ENCODE measurements at places on chromosomes 2 and 18.

DNA sequence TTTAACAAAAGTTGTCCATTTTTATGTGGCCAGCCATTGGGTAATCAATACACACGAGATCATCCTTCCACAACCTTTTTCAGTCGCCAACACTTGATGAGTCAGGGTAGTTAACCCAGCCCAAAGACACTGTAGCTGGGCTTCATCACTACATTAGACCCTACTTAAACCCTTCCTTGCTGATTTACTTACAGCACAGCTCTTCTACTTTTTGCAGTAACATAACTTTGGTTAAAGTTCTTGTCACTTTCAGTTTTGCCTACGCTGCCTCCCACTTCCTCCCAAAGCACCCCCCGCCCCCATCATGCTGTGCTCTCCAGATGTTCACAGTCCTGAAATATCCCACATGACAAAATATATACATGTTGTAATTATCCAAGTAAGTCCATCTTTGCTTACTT is 103.6 kb downstream of the CDK15 start:
- DNase-seq: no peak

- DNase-seq: peak; percentile 5
These were observed 562 bp downstream of the TWSG1 start for GRCh38 chr18:9334973-9335696.

GRCh38 chr2:176833671-176834070 is 378.9 kb upstream of the HNRNPA3 start:
- no peak for DNase-seq

GRCh38 chr18:48048251-48048650 is 117.8 kb upstream of the SMAD2 start:
- DNase-seq: no peak

- no peak for DNase-seq
These were observed 129.6 kb upstream of the SLC1A4 start for GRCh38 chr2:64859312-64860212.

DNA sequence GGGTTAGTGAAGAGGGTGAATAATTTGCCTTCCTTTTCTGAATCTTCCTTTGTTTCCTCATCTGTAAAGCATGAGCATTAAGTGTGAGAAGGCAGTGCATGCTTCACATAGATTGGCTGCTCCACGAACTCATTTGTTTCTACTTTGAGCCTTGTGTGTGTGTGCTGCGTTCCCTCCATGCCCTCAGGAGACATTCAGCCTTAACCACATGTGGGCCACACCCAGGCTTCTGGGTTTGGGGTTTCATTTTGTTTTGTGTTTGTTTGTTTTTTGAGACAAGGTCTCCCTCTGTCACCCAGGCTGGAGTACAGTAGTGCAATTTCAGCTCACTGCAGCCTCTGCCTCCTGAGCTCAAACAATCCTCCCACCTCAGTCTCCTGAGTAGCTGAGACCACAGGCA is 843.3 kb downstream of the GALR1 start:
- no peak for DNase-seq

GRCh38 chr18:10822456-10822855 is 296.6 kb downstream of the NAPG start:
- no peak for DNase-seq

GRCh38 chr18:59083136-59083818 is 56.4 kb upstream of the SEC11C start:
- no peak for DNase-seq

- no peak for DNase-seq
These were observed 30.7 kb downstream of the BIN1 start for GRCh38 chr2:127076290-127076689.

DNA sequence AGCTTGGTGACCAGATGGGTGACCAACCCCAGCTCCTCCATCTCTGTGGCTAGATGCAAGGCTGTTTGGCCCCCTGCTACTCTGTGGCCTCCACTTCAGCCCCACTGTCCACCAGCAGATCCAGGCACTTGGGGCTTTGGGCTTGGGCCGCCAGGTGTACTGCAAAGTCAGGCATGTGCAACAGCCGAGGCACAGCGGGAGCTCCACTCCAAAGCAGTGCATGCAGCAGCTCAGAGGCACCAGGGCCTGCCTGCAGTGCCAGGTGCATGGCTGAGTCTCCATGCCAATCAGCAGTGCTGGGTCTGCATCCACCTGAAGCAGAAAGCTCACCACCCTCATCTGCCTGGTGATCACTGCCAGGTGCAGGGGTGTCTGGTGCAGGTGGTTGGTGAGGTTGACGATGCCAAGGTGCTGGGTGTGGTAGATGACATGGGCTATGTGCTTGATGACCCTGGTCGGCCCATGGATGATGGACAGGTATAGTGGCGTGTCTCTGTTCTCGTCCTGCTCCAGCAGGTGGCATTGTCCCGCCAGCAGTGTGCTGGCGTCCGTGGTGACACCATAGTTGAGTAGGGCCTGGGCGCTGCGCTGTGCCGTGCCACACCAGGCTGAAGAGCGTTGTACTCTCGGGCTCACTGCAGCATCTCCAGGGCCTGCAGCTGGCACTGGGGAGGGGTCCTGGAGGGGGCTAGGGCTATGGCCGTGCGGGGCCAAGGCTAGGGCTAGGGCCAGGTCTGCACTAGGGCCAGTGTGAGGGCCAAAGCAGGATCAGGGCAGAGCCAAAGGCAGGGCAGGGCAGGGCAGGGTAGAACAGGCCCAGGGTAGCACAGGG is 1.0 kb upstream of the ANKRD62 start:
- DNase-seq: no peak

- no peak for DNase-seq
These were observed 95.5 kb downstream of the LTBP1 start for GRCh38 chr2:33042265-33042664.

- DNase-seq: no peak
These were observed 66.9 kb upstream of the MAP3K20 start for GRCh38 chr2:173008786-173009185.

DNA sequence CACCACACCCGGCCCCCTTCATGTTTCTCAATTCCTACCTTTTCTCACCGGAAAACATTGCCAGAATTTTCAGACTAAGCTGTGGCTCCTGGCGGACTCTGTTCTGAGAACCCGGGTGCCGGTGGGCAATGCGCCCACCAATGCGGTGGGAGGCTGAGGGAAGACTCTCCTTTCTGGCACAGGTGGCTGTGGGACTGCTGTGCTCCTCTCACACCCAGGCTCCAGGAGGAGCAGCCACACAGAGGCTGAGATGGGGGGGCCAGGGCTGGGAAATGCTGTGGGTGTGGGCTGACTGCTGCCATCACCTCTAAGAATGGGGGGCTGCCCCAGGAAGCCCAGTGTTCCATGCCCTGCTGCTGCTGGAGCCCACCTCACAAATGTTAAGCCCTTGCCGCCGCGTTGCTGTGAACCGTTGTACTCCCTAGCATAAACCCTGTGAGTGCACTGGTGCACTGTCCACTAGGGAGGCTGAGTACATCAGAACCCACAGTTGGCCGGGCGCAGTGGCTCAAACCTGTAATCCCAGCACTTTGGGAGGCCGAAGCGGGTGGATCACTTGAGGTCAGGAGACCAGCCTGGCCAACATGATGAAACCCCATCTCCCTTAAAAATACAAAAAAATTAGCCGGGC is 152.6 kb downstream of the LDLRAD4 start:
- no peak for DNase-seq

GRCh38 chr2:217787160-217787877 is 215.5 kb downstream of the TNS1 start:
- no peak for DNase-seq

DNA sequence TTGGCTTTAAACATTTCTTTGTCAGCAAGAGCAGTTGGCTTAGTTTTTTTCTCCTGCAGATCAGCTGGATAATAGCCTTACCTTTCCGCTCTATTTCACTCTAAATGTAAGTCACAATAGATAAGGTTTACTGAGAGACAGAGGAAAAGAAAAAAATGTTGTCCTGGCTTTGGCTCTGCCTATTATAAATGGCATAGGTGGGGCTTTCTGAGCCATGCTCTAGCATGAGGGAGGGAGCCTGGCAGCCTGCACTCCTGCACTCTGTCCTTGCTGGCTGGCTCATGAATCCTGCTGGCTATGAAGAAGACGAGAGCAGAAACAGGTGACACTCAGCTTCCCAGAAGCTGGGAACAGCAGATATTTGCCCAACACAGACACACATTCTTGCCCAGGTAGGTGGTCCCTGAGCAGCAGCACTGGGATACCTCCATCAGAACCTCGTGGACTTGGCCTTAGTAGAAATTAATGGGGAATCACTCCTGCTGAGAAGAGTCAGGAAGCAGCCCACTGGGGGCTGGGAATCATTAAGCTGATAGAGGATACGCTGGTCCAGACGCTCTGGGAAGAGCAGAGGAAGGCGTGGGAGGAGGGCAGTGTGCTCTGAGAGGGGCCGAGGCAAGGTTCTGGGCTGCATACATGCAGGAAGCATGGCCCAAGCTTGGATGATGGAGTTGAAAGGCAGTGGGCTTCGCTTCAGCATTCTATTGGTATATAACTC is 514.4 kb upstream of the HS6ST1 start:
- no peak for DNase-seq

DNA sequence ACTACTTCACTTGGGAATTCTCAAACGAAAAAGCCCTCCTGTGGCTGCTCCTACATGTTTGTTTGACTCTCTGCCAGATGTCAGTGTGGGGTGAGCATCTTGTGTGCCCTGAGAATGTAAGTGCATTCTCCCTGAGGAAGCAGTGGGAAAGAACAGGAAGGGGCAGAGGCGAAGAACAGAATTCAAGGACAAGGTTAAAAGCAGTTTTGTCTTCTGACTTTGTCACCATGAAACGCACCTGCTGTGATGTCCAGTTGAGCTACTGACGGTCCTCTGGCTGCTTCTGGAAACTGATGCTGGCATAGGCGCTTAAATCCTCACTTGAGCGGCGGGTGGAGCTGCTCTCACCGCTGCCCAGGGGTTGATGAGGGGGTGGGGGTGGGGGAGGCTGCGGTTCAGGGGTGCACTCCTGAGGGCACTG is 4.9 kb downstream of the IRS1 start:
- no peak for DNase-seq

- no peak for DNase-seq
These were observed 15.9 kb downstream of the GATA6 start for GRCh38 chr18:22185273-22185672.

- DNase-seq: no peak
These were observed 53.5 kb downstream of the DARS1 start for GRCh38 chr2:135931776-135932443.

- no peak for DNase-seq
These were observed 33.5 kb downstream of the ODC1 start for GRCh38 chr2:10414591-10414990.

- no peak for DNase-seq
These were observed 93.9 kb downstream of the MGAT5 start for GRCh38 chr2:134347756-134348155.

GRCh38 chr2:11701206-11701605 is 31.2 kb upstream of the NTSR2 start:
- no peak for DNase-seq

GRCh38 chr2:73436019-73436418 is 50.4 kb downstream of the ALMS1 start:
- DNase-seq: no peak

GRCh38 chr2:12005886-12006681 is 259.7 kb downstream of the LPIN1 start:
- peak; percentile 33 for DNase-seq

- no peak for DNase-seq
These were observed 82.2 kb downstream of the ADD2 start for GRCh38 chr2:70685771-70686171.
